ENCODE measurements at places on chromosomes 6 and 20. TPM values are rescaled to one million over a fixed set of nuclear protein-coding genes. Genes with fewer than 3 reads are reported as not detected.

DNA sequence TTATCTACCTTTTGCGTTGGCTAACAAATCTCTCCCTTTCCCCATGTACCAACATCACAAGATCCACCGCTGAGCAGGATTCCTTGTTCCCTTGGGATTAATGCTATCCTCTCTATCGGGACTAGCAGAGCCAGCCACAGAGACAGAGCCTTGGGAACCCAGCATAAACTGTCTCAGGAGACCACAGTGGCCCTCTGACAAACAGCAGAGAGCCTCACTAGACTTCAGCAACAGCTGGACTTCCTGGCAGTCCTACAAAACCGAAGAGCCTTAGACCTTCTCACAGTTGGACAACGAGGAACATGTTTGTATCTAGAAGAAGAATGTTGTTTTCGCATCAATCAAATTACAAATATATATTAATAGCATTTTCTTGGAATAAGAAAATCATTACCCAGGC lies 39.6 kb upstream of the POU5F1 start:
- DNase-seq = no peak

DNA sequence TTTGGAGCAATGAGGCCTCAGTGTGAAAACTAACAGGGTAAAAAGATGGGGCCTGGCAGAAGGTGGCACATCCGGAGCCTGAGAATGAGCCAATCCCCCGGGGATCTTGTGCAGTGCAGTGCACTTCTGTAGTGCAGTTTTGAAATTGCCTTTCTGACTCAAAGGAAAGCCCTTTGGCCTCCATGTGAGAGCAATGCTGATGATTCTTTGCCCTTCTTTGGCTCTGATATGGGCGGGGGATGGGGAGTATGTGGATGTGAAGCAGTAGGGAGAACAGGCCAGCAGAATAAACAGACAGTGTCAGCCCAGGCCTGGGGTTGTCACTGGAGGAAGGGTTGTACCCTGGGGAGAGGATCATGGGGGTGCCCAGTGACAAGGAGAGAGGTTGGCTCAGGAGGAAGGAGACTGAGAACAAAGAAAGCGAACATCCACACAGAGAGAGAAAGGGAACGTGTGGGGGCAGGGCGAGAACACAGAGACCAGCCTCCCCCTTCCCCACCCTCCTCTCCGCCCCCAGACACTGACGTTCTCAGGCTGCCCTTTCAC lies 351.2 kb downstream of the CDC5L start:
- no peak for DNase-seq

DNA sequence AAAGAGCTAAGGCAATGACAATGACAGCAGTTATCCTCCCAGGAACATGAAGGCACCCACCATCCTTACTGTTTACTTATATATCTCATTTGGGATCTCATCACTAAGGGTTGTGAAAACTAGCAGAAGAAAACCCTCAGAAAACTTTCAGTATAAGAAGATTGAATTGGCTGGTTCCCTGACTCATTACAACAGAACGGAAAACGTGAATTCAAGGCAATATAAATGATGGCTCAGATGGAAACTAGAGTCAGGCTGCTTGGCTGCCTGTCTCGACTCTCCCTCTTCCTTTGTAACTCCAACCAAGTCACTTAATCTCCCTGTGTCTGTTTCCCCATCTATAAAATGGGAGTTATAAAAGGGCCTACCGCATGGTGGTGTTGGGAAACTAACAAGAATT lies 387.1 kb upstream of the JARID2 start:
- no peak for DNase-seq

- DNase-seq = no peak
Measured at GRCh38 chr20:10330071-10330470, 104.0 kb downstream of the MKKS start.

DNA sequence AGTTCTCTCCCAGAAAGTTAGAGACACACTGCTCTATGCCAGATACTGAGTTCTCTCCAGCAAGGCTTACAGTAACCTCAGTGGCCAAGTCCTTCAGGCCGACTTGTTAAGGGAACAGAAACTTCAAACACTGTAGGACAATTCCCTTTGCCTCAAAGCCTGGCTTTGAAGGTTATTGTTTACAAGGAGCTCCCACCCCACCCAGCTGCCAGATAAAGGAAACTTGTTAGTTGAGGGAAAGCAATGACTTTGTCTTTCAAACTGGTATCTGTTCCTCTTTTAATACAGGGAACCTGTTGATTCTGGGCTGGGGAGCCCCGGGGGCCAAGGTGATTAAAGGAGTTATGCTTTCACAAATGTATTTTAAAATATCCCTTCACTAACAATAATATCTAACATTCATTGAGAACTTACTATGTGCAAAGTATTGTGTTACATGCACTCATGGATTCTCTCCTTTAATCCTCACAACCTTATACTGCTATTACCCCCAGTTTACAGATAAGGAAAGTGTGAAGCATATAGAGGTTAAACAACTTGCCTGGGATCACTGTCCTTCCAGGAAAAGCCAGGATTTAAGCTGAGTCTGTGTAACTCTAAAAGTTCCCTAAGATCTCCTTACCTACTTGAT lies 27.6 kb upstream of the CDKN1A start:
- no peak for DNase-seq

Gene ENPP4
- total RNA-seq = 44.0 TPM

Gene PLAGL1
- 214 TPM for total RNA-seq

Gene MAFB
- total RNA-seq = 19.5 TPM

Gene CCN6
- total RNA-seq = not detected

Gene DEF6
- 11.6 TPM for total RNA-seq

Gene PSMA7
- total RNA-seq = 248 TPM

Data from tongue (tissue), 3 donors.